ENCODE measurements at places on chromosomes 7 and 10. TPM values are rescaled to one million over a fixed set of nuclear protein-coding genes. Genes with fewer than 3 reads are reported as not detected.

Gene COL26A1
- 0.25 TPM for total RNA-seq

Gene OR6V1
- total RNA-seq: not detected

Gene TAS2R5
- 1.1 TPM for total RNA-seq

Gene TSPAN14
- total RNA-seq: 96.6 TPM

Gene ANKRD61
- not detected for total RNA-seq

Gene GIMAP6
- not detected for total RNA-seq

Gene CRHR2
- total RNA-seq: not detected

Gene AP3M1
- total RNA-seq: 20.5 TPM
